H9 (cell line): ENCODE measurements at places on chromosomes 5 and 9.
A peak's percentile ranks its signal among the peaks of the same experiment; 100 is the strongest.

- DNase-seq: no peak
Observed at GRCh38 chr9:71431931-71432330, 310.5 kb upstream of the TRPM3 start.

DNA sequence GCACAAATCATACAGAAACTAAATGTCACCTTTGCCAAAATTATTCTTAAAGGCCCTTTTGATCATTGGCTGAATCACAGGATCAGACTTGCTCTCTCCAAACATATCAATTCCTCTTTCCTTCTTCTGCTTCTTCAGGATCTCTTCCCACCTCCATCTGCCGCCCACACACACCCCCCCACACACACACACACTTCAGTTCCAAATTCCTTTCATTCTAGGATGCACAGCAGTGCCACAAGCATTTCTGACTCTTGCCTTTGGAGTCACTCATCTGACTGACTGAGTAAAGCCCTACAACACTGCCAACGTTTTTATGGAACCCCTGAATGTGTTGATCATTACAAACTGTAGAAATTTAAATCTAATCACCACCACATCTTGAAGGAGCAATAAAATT is 22.9 kb downstream of the DNAH5 start:
- DNase-seq: no peak

- DNase-seq: no peak
Observed at GRCh38 chr5:50340757-50341156, 100.3 kb downstream of the EMB start.

DNA sequence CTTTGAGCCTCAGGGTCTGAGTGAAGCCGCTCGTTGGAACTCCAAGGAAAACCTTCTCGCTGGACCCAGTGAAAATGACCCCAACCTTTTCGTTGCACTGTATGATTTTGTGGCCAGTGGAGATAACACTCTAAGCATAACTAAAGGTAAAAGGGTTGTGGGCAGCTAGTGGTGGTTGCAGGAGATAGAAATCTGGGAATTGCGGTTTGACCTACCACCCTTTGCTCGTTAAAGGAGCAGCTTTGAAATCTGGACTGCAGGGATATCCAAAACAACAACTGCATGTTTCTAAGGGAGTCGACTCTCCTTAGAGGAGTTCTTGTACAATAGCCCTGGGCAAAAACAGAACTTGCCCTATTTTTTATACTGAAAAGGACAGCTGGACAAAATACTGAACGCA is 19.0 kb downstream of the ABL1 start:
- no peak for DNase-seq

DNA sequence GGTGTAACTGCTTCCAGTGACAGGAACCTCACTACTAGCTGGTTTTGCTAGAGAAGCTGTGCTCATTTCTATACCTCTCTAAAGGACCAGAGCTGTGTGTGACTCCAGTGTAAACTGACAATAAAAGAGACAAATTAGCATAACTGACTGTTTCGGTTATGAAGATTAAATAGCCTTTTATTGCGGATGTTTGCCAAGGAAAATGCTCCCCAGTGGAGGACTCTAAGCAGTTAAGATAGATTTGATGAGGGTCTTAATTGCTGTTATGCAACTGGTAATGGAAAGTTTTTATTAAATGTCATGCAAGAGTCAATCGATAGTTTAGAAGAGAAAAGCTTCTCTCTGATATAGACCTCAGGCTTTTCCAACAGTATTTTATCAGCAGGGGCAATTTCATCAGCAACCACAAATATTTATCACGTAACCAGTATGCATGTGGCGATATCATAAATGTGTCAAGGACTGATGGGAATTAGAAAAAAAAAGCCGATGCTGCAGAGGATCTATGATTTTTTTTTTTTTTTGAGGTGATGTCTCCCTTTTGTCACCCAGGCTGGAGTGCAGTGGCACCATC is 275.2 kb upstream of the DMAC1 start:
- no peak for DNase-seq

DNA sequence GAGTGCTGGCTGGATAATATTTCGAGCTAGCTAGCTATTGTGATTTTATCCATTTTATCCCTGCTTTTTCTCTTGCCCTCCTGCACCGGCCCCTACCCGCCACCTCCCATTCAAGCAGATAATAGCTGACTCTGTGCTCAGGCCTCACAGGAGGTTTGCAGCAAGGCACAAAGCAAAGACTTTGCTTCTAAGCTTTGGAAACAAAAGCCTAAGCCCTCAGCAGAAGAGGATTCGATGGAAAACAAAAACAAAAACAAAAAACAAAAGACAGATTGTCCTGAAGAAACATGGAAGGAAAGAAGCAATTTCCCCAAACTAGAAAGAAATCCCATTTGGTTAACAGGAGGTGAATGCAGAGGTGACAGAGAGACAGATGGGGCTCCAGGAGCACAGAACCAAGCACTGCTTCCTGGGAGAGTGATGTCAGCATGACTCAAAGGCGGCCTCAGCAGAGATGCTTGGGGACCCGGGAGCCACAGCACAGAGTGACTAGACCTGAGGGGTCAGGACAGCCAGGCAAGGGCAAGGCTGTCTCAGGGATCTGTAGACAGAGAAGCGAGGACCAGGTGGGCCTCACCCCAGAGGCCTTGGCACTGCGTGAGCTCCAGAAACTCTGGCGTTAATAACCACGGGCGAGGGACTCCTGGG is 28.4 kb downstream of the MTX3 start:
- no peak for DNase-seq

GRCh38 chr5:172451771-172452197 is 2.5 kb downstream of the SH3PXD2B start:
- peak; percentile 35 for DNase-seq

DNA sequence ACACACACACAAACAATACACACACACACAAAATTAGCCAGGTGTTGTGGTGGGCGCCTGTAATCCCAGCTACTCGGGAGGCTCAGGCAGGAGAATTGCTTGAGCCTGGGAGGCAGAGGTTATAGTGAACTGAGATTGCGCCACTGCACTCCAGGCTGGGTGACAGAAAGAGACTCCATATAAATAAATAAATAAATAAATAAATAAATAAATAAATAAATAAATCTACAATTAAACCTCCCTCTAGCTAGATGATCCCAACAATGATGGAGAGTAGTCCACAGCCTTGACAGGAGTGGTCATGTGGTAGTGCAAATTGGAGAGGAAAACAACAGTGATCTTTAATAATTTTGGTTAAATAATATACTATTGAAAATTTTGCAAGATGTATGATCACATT is 1739.0 kb upstream of the C9orf72 start:
- DNase-seq: no peak

DNA sequence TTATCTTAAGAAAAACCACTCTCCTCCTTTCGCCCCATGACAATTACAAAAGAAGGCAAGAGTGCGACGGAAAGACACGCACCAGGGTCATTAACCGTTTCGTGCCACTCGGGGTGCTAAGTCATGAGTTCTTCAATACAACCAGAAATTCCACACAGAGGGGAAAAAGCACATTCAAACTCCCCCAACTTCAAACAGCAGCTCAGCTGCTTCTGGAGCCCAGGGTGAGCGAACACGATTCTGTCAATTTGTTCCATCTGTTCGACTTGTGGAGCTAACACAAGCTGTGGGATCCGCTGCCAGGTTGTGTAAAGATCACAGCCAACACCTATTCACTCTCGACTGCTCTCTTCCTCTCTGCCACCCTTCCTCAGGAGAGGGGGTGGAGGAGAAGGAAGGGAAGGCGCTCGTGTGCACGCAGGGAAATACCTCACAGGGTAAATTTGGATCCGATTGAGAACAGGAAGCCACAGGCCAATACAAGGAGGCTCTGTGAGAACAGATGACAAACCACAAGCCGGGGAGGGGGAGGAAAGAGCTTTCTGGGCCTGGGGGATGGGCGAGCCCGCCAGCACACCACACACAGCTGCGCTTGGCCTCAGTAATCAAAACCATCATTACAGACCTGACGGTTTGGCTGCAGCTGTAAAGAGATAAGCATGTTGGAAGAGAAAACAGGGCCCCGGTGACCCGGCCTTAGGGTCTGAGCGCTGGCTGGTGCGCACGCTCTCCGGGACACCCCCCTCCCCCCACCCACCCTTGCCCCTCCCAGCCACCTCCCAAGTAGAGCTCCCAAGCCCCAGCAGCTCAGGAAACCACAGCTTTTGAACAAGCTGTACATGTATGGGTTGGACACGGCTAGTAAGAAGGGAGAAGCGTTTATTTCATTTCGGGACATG is 54.3 kb downstream of the PTCH1 start:
- DNase-seq: peak; percentile 57

DNA sequence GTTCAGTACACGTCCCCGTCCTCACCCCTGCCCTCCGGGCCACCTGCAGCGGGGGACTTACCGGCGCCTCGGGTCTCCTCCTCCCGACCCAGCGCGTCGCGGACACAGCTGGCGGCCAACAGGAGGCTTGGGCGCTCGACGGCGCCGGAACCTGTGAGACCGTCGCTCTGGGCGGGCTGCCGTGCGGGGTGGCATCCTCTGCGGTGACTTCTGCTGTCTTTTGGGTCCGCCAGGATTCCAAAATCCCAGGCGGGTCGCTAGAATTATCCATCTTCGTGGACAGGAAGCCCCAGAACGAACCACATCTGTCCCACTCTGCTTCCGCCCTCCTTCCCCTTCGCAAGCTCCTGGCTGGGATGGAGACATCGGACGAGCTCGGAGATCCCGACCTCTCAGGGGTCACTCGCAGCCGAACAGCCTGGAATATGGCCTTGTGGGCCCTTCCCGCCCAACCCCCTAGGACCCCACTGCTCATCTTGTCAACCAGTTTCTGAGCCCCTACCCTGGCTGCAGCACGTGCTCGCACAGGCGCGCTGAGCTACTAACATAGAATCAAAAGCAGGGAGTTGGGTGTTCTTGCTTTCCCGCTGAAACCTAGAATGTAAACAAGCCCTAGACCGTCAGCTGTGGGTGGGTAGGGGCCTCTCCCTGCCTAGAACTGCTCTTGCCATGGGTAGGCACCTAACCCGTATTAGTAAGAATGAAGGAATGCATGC is 947 bp upstream of the MARCHF3 start:
- peak; percentile 47 for DNase-seq

DNA sequence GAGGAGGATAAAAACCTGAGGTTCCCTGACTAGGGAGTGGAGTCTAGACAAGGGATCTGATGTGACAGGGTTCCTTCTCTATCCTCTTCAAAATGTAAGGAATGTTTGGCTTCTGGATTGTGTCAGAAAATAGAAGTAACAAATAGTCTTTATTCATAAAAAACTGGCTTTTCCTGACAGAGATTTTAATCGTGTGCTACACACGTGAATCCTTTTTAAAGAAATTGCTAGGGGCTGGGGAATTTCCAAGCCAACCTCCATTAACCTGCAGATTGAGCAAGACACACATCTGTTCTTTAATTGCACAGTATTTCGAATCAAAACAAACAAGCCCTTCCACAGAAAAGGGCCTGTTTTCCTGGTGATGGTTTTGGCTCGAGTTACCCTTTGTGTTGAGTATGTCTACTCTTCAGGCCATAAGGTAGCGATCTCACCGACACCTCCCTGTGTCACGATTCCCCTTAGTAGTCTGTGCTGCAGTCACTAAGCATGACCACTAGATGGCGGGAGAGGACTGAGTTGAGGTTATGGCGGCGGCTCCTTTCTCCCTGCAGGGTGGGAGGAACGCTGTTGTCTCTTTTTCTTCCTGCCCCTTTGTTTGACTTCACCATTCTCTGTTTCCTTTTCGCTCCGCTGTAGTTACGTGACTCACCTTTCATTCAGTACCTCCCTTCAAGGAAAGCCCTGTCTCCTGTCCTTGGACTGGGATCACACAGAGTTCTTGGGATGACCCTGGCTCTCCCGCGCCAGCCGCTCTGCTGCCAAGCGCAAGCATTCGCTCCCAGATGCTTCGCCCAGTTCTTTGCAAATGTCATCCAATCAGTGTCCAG is 137.1 kb upstream of the SLC24A2 start:
- DNase-seq: peak; percentile 91

DNA sequence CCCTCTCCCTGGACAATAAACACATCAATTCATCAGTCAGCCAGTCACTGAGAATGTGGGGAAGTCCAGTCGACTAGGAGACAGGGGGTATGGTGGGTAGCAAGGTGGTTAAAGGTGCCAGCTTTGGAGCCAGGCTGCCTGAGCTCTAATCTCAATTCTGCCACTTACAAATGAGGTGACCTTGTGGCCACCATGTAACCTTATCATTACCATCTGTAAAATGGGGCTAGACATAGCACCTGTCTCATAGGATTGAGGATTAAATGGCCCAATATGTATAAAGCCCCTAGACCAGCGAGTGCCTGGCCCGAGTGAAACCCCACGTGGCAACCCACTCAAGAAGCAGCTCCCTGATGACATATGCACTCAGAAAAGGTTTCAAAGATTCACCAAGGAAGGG is 73.3 kb upstream of the TBC1D2 start:
- no peak for DNase-seq

GRCh38 chr5:134537297-134537696 is 11.8 kb downstream of the JADE2 start:
- DNase-seq: no peak

DNA sequence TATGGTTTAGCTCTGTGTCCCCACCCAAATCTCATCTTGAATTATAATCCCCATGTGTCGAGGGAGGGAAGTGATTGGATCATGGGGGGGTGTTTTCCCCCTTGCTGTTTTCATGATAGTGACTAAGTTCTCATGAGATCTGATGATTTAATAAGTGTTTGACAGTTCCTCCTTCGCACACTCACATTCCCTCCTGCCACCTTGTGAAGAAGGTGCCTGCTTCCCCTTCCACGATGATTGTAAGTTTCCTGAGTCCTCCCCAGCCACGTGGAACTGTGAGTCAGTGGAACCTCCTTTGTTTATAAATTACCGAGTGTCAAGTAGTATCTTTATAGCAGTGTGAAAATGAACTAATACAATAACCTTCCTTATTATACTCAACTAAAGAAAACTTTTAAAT is 24.3 kb upstream of the TEX10 start:
- DNase-seq: no peak

- no peak for DNase-seq
Observed at GRCh38 chr9:88773627-88774244, 217.5 kb upstream of the S1PR3 start.

- DNase-seq: no peak
Observed at GRCh38 chr5:127517110-127517479, 345 bp upstream of the PRRC1 start.

DNA sequence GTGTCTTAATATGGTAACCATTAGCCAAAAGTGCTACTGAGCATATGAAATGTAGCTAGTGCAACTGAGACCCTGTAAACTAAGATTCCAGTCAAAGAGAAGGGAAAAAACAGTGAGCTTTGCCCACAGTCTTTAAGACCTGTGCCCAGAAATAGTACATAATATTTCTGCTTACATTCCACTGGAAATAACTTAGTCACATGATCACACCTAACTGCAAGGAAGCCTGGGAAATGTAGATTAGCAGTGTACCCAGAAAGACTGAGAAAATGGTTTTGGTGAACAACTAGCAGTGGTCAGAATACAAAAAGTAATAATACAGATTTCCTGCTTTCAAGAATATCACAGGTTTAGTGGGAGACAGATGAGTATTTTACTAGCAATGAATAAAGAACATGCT is 2.5 kb upstream of the CPLANE1 start:
- no peak for DNase-seq

GRCh38 chr5:52077941-52078815 is 694.9 kb downstream of the ISL1 start:
- peak; percentile 36 for DNase-seq

DNA sequence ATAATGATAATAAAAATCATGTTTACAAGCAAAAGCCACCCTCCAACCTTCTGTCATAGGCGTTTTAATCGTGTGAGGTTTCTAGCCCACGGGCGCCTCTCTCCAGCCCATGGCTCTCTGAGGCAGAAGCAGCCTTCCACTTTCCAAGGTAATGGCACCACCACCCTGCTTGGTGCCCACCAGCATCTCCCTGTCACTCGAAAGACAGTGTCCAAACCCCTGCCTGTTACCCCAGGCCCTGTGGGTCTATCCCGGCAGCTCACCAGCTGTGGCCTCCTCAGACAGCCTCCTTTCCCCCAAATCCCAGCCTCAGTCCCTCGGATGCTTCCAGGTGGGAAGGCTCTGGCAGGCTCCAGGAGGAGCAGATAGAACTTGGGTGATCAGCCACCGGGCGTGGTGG is 123.8 kb upstream of the LPCAT1 start:
- DNase-seq: no peak
